ENCODE measurements at places on chromosomes 2 and 18.

GRCh38 chr2:204890680-204891079 is 345.4 kb downstream of the PARD3B start:
- DNase-seq, result no peak

GRCh38 chr2:133812826-133813617 is 244.8 kb upstream of the NCKAP5 start:
- DNase-seq, result no peak

DNA sequence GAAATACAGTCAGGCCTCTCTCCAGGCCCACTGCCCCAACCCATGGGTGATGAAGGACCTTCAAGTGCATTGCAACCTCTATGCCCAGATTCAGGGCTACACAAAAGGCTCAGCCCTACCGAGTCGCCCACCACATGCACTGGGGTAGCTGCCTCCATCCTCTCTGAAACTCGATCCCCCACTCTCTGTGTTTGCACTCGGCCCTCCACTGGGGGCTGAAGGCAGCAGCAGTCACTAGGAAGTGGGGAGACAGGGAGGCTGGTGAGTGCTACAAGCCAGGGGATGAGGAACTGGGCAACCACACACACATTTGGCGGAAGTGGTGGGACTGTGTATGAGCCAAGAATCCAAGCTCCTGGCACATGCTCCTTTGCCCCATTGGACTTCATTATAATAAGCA is 94.6 kb downstream of the CERS6 start:
- no peak for DNase-seq

GRCh38 chr18:40250236-40250635 is 1704.8 kb upstream of the PIK3C3 start:
- DNase-seq, result no peak

DNA sequence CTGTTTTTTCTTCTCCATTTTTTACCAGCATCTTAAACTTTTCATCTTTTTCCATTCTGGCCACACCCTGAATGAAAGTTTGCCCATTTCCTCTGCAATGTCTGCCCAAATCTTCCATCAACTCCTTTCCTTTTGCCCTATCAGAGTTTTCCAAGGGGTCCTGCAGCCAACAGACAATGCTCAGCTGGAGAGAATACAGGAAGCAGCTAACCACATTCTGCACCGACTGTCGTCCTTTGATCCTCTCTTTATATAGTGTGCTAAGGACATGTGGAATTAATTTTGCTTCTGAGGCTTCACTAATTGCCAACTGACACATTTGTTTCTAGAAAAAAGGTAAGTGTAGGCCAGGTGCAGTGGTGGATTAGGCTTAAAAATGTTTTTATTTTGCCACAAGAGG is 50.5 kb upstream of the DLX2 start:
- no peak for DNase-seq

DNA sequence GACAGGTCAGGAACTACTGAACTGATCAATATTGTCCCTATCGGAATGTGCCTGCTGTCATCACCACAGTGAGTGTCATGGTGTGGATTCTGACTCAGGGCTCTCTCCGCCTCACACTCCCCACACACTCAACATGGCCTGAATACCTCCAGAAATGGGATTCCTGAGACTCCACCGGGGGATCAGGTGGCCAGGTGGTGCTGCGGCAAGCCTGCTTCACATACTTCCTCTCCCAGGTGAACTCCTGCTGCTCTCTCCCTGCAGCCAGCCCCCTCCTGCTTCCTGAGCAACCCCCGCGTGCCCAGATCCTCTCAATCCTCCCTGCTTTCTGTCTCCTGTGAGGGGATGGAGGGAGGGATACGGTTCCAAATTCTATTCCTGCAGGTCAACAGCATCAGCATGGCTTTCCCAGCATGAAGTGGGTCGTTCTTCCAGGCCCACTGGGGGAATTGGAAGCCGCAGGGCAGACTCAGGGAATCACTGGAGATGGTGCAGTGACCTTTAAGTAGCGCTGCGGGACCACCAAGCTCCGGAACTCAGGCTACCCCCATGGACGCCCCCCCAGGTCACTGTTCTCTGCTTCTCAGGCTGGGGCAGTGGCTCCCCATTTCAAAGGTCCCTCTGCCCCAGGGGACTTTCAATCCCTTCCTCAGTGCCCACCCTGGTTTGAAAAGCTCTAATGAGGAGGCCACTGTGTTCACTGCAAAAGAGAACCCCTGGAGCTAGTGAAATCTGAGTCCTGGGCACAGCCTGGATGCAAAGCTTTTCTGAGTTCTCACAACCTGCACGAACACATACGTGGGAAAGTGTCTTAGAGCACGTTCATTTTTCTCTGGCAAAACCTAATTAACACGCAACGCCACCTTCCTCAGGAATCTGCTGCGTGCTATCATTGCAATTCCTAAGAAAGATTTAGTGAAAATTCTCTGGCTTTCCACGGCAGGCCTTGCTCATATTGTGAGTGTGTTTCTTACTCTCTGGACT is 168.4 kb downstream of the ZFP36L2 start:
- DNase-seq, result no peak

GRCh38 chr18:63131106-63131958 is 188.2 kb downstream of the BCL2 start:
- no peak for DNase-seq

GRCh38 chr2:17792515-17792914 is 23.7 kb upstream of the MSGN1 start:
- no peak for DNase-seq

GRCh38 chr2:114543236-114543766 is 100.9 kb downstream of the DPP10 start:
- no peak for DNase-seq

GRCh38 chr2:219514196-219514761 is at the start of gene ASIC4:
ASIC4 (plus strand) TSS chr2:219514482; CDS start chr2:219514725, 243 bp downstream.
- DNase-seq, result no peak

DNA sequence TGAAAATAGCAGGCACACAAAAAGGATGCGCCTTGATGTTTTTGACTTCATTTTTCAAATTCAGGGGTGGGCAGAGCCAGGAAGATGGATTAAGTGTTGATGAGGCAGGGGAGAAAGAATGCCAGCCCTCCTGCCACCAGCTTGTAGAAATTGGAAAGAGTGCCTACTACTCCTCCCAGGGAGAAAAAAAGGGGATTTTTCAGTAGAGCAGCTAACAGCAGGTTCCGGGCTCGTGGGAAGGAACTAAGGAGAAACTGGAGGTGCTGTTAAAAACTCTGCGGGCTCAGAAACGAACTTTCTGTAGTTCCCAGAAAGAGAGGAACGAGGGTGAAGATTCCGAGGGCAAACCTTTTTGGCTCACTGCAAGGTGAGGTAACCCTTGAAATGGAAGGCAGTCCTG is 100.1 kb upstream of the MCFD2 start:
- DNase-seq, result no peak

DNA sequence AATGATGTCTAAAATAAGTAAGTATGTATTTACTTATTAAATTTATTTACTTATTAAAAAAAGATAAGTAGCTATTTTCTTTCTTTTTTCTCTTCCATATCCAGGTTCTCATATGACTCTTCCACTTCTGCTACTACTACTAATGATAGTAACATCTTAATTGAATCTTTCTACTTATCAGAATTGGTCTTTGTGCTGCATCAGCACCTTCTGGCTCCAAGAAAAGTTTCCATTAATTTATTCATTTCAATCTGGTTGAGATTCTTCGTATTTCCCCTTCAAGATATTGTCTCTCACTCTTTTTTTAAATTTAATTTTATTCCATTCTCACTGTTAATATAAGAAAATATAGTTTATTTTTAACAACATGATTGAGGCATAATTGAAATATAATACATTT is 1675.4 kb downstream of the DPP10 start:
- DNase-seq, result no peak

DNA sequence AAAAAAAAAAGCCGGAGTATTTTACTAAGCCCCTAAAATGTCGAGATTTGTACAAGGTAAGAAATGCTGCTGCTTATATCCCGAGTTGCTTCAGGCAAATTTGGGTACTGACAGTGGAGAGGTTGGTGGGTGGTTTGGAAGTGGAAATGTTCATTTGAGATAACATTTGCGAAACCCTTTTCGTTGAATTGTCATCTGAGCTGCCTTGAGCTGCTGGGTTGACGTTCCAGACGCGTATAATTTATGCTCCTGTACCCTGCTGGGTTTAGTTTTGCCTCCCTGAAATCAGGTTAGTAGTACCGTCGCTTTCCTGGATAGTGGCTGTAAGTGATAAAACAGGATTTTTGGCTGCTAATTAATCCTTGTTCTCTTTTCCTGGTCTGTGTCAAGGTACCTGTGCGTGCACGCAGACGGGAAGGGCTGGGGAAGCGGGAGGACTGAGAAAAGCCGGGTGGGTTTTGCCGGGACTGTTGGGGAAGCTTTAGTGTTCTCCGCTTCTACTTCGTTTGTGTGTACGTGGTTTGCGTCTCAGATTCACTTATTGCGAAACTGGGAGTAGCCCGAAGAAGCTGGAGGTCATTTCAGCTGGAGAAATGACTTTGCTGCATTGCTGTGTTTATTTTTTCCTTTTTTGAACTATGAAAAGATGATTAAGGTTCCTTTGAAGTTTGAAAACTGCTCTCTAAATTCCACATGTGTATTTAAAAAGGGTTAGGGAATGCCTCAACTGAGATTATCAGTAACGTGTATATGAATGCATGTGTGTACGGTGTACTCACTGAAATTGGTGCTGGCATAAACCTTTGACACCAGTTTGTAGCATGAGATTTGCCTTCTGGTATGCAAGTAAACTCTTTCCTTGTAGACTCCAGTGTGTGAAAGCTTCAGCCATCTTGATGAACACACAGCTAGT is 709 bp downstream of the UGP2 start:
- no peak for DNase-seq

- no peak for DNase-seq
Observed at GRCh38 chr18:40437517-40437916, 1517.5 kb upstream of the PIK3C3 start.

DNA sequence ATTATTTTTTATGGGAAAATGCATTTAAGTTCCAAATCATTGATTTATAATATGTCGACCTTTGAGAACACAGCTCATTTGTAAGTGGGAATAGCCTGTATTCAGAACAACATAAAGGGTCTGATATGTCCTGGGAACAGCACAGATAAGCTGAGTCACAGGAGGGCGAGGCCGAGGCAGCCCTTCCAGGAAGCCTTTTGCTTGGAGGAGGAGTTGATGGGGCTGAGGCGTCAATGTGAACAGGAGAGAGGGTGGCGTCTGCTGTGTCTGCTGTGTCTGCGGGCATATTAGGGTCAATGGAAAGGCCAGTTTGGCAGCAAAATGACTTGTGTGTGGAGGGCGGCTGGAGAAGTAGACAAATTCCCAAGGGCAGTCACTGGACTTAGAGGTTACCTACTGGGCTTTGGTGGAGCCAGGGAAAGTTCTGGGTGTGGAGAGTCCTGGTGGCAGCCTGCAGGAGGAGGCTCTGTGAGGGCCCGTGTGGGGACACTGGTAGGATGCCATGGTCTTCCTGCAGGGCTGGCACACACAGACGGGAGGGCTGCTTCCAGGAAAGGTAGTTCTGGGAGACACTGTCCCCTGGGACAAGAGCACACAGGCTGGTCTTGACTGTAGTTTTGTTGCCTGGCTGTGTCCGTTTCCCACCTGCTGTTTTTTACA is 128.1 kb downstream of the GLI2 start:
- DNase-seq, result no peak

DNA sequence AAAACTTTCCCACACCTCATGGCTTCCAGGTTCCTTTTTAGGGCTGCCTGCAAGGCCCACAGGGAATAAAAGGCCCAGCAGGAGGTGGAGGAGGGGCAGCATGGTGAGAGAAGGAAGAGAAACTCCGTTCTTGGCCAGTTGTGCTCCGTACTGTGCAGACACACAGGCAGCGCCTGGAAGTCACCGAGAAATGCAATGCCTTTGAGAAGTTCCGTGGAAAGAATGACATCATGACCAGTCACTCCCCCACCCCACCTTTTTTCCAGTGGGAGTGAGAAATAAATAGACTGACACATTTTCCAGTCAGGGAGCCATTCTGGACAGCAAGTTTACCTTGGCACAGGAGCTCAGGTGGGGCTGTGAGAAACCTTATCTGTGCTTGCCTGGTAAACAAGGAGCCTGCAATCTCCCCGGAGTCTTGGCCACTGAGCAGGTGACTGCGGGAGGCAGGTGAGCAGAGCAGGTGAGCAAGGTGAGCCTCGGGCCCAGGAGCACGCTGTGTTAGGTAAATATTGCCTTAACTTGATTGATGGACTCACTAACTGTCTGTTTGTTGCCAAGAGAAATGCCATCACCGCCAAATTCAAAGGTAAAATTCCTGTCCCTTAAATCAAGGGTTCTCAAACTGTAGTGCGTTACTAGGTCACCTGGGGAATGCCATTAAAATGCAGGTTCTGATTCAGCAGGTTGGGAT is 13.5 kb upstream of the LBH start:
- DNase-seq, result no peak

GRCh38 chr2:696999-697627 is 19.9 kb upstream of the TMEM18 start:
- DNase-seq, result no peak

DNA sequence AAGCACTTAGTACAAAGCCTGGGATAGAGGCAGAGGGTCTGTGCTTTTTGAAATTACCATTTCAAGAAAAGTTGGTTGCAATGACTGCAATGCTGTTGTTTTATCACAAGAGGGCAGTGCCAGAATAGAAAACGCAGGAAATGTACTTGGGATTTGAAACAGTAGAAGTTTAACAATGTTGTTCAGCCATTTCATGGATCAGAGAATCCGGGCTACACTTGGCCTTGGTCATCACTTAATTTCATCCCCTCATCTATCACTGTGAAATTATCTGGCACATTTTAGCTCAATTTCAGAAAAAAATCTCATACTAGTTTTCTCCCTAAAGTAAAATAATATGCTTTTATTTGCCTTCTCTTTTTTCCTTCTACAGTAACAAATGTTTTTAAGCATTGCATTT is 70.8 kb downstream of the RAPGEF4 start:
- DNase-seq, result peak; percentile 26

DNA sequence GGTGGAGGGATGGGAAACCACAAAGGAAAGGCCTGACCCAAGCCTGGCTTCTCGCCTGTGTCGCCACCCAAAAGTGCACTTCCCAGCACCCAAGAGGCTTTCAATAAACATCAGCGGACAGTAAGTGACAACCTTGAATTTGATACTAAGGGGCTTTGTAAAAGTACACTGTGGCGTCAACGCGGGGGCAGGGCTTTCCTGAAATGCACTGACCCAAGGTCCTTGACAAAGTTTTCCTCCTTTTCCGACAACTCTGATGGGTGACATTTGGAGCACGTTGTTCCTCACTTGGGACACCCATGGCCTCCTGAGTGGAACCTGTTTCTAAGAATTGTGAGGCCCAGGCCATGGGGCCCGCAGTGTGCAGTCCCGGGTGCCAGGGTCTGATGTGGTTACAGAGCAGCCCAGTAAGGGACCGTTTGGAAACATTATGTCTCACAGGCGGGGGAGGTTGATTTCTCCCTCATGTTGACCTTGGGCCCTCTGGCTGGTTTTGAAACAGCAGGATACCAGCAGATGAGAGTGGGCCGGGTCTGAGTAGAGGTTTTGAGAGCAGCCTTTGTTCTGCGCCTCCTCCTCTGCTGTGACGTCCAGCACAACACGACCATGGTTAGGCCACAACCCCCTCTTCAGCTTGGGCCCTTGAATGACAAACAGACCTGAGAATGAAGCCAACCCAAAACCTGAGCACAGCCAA is 2.8 kb upstream of the ZBTB14 start:
- no peak for DNase-seq

- DNase-seq, result no peak
Observed at GRCh38 chr2:127143841-127144782, 37.2 kb upstream of the BIN1 start.
